ENCODE measurements at places on chromosomes 11 and 22.

- H3K4me3 ChIP-seq, result no peak overlapping the region
- no peaks in the 10 kb centered on the region for H3K4me1 ChIP-seq
- no peak for DNase-seq
- no peaks in the 10 kb centered on the region for H3K27me3 ChIP-seq
These were observed 73.4 kb downstream of the NCAM1 start for GRCh38 chr11:113034576-113034975.

GRCh38 chr22:19983741-19984140, 32.9 kb downstream of the ARVCF start:
- H3K27ac ChIP-seq, result peak overlapping the region; percentile 100
- peaks cover 30% of the 10 kb centered on the region for H3K4me1 ChIP-seq
- H3K4me3 ChIP-seq, result peak overlapping the region; percentile 55
- no peak for DNase-seq
- no peaks in the 10 kb centered on the region for H3K27me3 ChIP-seq
- peaks cover 24% of the 10 kb centered on the region for H3K36me3 ChIP-seq

- no peak overlapping the region for H3K27ac ChIP-seq
- H3K4me3 ChIP-seq, result no peak overlapping the region
These were observed 35.4 kb upstream of the LMO1 start for GRCh38 chr11:8298801-8299786.

GRCh38 chr11:71191201-71191600, 61.2 kb downstream of the SHANK2 start:
- H3K4me3 ChIP-seq, result no peak overlapping the region
- H3K36me3 ChIP-seq, result no peaks in the 10 kb centered on the region
- DNase-seq, result no peak
- H3K27ac ChIP-seq, result no peak overlapping the region

DNA sequence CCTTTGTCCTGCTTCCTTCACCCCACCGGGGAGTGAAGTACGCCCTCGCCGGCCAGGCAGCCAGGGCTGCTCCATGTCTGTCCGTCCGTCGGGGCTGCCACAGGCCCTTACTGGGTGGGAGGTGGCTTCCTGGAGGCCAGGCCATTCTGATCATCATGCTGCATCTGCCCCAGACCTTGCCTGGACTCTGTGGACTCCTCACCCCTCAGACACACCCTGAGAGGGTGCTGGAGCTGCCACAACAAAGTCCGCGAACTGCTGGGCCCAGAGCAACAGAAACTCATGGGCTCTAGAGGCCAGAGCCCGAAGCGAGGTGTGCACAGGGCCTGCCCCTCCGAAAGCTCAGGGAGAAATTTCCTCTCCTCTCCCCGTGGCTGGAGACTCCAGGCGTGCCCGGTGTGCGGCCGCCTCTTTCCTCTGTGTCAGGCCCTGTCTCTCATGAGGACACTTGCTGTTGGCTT, 124.2 kb downstream of the KCNQ1OT1 start:
- H3K27me3 ChIP-seq, result no peaks in the 10 kb centered on the region
- no peak overlapping the region for H3K27ac ChIP-seq
- H3K36me3 ChIP-seq, result no peaks in the 10 kb centered on the region
- no peaks in the 10 kb centered on the region for H3K4me1 ChIP-seq

GRCh38 chr11:126592496-126593410, 237.3 kb downstream of the ST3GAL4 start:
- no peaks in the 10 kb centered on the region for H3K27me3 ChIP-seq
- DNase-seq, result no peak
- H3K27ac ChIP-seq, result no peak overlapping the region
- H3K4me1 ChIP-seq, result no peaks in the 10 kb centered on the region

DNA sequence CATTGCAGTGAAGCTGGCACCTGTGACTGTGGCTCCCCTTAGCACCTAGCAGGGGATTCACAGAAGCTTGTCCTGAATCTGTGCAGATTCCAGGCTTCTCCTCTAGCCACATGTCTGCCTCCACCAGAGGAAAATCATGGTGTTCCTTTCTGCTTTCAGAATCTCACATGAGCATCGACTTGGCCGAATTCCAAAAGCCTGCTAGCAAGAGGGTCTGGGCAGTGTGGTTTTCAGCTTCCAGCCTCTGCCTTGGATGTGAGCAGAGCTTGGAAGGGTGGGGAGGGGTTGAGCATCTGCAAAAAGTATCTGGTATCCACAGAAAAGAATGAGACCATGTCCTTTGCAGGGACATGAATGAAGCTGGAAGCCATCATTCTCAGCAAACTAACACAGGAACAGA, 911.1 kb downstream of the TBC1D22A start:
- no peaks in the 10 kb centered on the region for H3K4me1 ChIP-seq
- no peak for DNase-seq
- H3K4me3 ChIP-seq, result no peak overlapping the region

DNA sequence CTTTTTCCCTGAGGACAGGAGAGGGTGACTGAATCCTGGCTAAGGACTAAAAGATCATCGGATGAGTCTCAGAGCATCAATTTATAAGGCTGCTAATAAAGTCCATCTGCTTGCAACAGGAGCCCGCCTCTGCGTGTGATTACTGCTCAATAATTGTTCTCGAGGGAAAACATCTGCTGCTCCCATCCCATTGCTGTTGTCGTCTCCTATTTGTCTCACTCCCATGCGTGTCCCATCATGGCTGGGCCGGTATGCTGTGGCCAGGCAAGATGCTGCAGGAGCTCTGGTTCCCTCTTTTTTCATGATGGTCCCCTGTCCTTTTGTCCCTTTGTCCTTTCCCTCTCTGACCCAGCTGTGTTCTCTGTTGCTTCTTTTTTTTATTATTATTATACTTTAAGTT, 121.2 kb downstream of the SPATA19 start:
- H3K27ac ChIP-seq, result no peak overlapping the region
- no peaks in the 10 kb centered on the region for H3K27me3 ChIP-seq
- no peak overlapping the region for H3K4me3 ChIP-seq
- no peaks in the 10 kb centered on the region for H3K4me1 ChIP-seq

DNA sequence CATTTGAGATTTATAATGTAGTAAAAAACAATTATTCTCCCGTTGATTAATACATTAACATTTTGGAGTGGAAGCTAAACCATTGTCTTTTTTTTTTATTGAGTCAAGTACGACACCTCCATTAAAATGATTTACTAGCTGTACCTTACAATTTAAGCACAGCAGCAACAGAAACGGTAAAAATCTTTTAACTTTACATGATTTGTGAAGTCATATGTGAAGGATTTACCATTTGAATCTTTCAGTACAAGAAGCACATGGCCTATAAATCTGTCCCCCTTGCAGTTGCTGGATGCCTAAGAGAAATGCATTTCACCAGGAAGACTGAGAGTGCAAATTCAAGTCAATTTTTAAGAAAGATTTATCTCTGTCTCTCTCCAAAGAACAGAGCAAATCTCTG, 324.6 kb downstream of the CADM1 start:
- H3K4me1 ChIP-seq, result no peaks in the 10 kb centered on the region
- no peaks in the 10 kb centered on the region for H3K36me3 ChIP-seq
- no peak overlapping the region for H3K4me3 ChIP-seq
- no peaks in the 10 kb centered on the region for H3K27me3 ChIP-seq
- DNase-seq, result no peak

- no peak for DNase-seq
- H3K4me1 ChIP-seq, result no peaks in the 10 kb centered on the region
- H3K4me3 ChIP-seq, result no peak overlapping the region
- no peaks in the 10 kb centered on the region for H3K36me3 ChIP-seq
These were observed 283.5 kb downstream of the SWAP70 start for GRCh38 chr11:9947231-9947864.

- H3K4me1 ChIP-seq, result peaks cover 29% of the 10 kb centered on the region
- peak overlapping the region; percentile 66 for H3K27ac ChIP-seq
- H3K27me3 ChIP-seq, result no peaks in the 10 kb centered on the region
- H3K36me3 ChIP-seq, result no peaks in the 10 kb centered on the region
These were observed 4.9 kb upstream of the PHLDA2 start for GRCh38 chr11:2934021-2934550.

- no peak overlapping the region for H3K4me3 ChIP-seq
- H3K36me3 ChIP-seq, result peaks cover 20% of the 10 kb centered on the region
- DNase-seq, result no peak
These were observed 14.4 kb downstream of the SCARF2 start for GRCh38 chr22:20423008-20423905.

DNA sequence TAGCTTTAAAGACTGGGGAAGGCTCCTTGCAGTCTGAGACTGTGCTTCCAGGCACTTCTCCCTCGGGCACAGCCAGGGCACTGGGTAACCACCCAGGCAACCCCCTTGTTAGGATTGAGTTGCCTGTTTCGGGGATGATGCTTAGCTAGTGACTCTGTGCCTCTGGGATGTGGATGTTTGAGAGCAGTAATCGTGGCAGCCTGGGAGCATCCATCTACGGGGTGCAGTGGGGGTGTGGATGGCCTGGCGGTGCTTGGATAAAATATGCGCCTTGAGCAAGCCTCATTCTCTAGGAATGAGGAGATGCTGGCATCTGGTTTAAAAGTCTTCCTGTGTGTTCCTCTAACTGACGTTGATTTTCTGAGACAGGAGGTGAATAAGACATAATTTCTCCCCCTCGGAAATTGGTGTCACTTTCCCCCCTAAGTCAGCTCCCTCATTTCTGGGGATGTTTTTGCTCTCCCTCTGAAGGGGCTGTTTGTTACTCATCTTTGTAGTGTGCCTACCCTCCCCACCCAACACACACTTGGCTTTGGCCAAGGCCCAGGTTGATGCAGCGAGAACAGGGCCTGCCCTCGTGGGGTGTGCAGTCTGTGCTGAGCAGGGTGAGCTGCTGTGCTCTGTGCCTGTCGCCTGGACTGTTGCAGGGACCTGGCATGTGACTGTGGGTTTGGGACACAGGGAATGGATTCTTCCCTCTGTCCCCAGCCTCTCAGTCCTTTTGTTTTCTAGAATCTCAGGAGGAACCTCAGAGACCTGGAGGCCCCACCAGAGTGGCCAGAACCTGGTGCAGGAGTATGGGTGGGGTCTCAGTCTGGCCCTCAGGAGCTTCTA, 2.0 kb downstream of the GNAZ start:
- H3K27me3 ChIP-seq, result no peaks in the 10 kb centered on the region
- H3K4me1 ChIP-seq, result peaks cover 10% of the 10 kb centered on the region
- H3K36me3 ChIP-seq, result no peaks in the 10 kb centered on the region

DNA sequence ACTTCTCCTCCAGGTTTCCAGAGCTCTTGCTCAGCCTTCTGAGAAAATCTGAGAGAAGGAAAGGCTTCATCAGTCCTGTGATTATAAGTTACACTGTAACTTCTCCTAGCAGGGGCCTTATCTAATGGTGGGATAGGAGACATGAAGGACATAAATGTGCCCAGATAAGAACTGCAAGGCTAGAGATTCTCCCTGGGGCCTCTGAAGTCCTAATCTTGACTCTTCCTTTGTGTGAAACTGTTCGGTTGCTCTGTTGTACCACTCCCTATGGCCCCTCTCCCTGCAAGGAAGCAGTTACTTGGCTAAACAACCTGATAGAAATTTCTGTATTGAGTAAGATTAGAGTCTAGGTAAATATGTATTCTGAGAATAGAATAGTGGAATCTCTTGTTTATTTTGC, 780.9 kb downstream of the ETS1 start:
- DNase-seq, result no peak
- H3K27me3 ChIP-seq, result no peaks in the 10 kb centered on the region
- no peak overlapping the region for H3K27ac ChIP-seq
- H3K4me3 ChIP-seq, result no peak overlapping the region
- H3K36me3 ChIP-seq, result no peaks in the 10 kb centered on the region
- no peaks in the 10 kb centered on the region for H3K4me1 ChIP-seq
